Kidney (tissue), 22 donors: ENCODE measurements at places on chromosomes 2 and 18. TPM values are rescaled to one million over a fixed set of nuclear protein-coding genes. Genes with fewer than 3 reads are reported as not detected.

DNA sequence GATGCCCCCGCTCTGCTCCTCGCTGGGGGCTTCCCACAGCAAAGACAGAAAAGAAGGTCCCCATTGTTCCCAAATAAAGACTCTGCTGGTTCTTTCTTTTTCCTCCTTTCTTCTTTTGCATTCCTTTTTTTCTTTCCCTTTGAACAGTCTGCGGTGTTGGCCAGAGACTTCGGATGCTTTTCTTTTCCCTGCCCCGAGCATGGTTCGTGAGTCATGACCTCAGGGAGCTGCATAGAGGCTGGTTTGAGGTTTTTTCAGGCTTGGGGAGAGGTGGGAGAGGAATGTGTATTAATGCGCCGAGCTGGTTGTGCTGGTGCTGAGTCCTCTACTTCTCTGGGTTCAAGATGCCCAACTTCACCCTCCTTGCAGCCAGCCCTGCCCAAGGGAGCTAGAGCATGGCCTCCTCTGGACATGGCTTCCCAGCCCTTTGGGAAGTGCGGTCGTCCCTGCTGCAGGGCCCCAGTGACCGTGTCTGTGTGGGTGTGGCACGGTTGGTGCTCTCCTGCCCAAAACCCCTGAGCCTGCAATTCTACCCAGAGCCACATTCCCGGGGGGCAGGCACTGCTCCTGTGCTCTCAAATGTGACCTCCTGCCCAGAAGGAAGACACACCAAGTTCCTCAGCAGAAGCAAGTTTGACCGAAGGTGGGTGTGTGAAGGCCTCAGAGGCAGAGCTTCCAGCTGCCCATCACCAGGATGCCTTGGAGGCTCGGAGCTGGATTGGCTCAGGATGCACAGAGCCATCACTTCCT, 9.0 kb upstream of the ARHGEF4 start:
- DNase-seq = no peak

GRCh38 chr2:119691189-119691588, 12.2 kb downstream of the TMEM177 start:
- DNase-seq = no peak

- DNase-seq = no peak
Measured at GRCh38 chr2:126686841-126687485, 31.0 kb downstream of the GYPC start.

Gene CYBRD1
- polyA plus RNA-seq = 17.7 TPM

Gene CXCR1
- polyA plus RNA-seq = not detected

Gene RASGRP3
- polyA plus RNA-seq = 7.8 TPM

Gene MC2R
- not detected for polyA plus RNA-seq
